ENCODE measurements at places on chromosomes 6 and 20.

DNA sequence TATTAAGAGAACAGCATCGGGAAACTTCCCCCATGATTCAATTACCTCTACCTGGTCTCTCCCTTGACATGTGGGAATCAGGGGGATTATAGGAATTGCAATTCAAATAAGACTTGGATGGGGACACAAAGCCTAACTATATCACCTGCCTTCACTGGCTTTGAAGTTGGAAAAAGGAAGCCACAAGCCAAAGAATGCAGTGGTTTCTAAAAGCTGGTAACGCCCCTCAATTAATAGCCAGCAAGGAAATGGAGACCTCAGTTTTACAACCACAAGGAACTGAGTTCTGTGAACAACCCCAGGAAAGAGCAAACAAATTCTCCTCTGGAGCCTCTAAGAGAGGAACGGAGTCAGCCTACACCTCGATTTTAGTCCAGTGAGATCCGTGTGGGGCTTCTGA is 244.1 kb downstream of the TFAP2A start:
- no peak for ATAC-seq

DNA sequence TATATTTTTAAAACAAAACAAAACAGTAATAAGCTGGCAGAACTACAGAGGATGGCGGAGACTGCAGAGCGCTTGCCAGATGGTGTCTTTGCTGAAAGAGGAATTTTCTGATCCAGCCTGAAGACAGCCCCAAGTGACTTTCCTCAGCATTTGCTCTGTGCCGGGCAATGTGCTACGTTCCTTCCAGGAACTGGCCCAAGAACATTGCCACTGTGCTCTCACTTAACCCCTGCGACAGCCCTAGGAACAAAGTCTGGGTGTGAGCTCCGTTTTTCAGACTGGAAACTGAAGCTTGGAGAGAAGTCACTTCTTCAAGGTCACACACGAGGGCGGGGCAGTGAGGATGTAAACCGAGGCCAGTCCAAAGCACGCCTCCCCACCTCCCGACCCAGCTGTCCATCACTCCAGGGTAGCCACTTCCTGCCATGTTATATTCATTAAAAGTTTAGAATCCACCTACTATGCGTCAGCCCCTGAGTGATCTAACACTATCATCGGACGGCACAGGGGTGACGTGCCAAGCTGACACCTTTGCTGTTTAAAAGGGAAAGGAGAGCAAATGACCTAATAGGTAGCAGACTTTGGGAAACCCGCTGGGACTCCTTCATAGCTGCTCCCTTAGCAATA is 22.3 kb upstream of the BMP7 start:
- no peak for ATAC-seq

DNA sequence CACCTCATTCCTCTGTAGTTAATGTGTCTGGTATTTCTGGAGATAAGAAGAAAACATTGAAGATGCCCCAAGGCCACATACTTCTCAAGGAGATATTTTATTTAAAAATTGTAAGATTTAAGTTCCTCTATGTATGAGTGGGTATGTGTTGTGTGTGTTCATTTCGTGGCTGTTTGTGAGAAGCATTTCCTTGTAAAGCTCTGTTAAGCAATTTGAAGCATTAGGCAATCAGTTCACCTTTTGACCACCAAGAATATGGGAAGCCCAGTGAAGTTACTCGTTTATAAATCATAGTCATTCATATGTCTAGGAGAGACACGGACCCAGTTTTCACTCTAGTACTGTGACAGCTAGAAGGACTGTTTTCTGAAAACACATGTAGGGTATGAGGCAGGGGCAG is 717.6 kb upstream of the MAP3K7 start:
- no peak for ATAC-seq

DNA sequence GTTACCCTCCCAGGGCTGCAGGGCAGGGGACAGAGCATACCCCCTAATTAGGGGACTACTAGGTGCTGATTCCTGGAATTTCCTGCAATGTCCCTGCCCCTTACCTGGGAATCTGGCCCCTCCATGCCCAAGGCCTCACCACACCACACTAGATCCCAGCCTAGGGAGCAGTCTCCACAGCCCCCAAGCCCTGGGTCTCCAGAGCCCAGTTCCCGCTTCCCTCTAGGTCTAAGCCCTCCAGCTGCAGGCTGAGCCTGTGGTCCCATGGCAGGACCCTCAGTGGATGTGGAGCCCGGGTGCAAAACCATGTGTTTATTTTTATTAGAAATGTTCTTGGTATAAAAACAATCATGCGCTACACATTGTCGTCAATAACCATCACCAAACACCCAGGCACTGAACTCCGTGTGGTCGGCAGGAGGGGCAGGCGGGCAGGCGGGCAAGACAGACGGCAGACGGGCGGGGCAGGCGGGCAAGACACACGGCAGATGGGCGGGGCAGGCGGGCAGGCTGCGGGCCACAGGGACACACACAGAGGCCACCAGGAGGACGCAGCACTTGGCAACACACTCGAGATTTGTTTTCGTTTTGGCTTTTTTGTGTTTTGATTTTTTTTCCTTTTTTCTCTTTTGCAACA is 124.2 kb downstream of the GRM4 start:
- ATAC-seq: no peak

DNA sequence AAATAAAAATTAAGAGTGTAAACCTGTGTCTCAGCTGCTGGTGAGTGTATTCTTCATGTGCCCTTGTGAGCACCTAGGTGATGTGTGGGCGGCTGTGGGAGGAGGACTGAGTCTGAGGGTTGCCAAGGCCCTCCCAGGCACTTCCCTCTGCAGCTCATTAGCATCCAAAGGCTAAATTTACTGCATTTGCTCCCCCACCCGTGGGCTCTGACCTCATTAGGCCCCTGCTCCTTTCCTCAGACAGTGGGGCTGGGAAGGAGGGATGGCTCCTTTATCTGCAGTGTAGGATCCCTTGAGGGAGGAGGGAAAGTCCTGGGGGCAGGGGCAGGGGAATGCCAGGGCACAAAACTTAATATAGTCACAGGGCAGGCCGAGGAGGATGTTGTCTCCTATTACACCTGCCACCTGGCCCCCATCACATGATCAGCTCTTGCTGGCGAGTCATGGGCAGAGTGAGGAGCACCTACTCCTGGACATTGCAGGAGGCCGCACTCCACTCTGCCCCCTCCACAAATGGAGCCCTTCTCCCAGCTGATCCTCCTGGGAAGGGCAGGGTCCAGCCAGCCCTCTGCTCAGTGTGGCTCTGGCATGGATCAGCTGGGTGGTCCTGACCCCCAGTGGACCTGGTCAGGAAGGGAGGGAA is 133.2 kb downstream of the MRPL14 start:
- ATAC-seq: peak; percentile 6

- ATAC-seq: no peak
Observed at GRCh38 chr6:123182998-123183397, 187.0 kb downstream of the CLVS2 start.

DNA sequence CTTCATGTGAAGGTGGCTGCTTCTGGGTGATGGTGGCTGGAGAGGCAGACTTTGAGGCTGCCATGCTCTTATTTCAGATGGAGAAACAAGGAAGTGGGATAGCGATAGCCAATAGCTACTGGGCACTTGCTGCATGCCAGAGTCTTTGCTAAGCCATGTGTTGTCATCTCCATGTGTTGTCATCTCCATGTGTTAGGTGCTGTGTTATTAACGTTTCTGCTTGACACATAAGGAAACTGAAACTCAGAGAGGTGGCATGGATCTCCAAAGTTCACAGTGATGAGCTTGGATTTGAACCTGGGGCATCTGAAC is 16.9 kb downstream of the KIAA1755 start:
- ATAC-seq: no peak

- ATAC-seq: no peak
Observed at GRCh38 chr6:72793641-72794395, 172.0 kb downstream of the KCNQ5 start.
